ENCODE measurements at places on chromosomes 6 and 20. TPM values are rescaled to one million over a fixed set of nuclear protein-coding genes. Genes with fewer than 3 reads are reported as not detected.

The SRSF12 gene
- 0.14 TPM for polyA plus RNA-seq

The NDRG3 gene
- polyA plus RNA-seq: 29.2 TPM

The SLC25A27 gene
- 3.5 TPM for polyA plus RNA-seq

The LGSN gene
- not detected for polyA plus RNA-seq

The VGLL2 gene
- polyA plus RNA-seq: not detected

The TASP1 gene
- polyA plus RNA-seq: 9.2 TPM

- no peak for DNase-seq
Measured at GRCh38 chr20:40640667-40641066, 48.4 kb downstream of the MAFB start.

- no peak for DNase-seq
Measured at GRCh38 chr6:70423189-70424134, 10.2 kb downstream of the FAM135A start.

GRCh38 chr20:22333885-22334545, 250.4 kb downstream of the FOXA2 start:
- DNase-seq: peak; percentile 40

- DNase-seq: peak; percentile 72
Measured at GRCh38 chr6:45724511-45724910, 291.1 kb downstream of the CLIC5 start.

DNA sequence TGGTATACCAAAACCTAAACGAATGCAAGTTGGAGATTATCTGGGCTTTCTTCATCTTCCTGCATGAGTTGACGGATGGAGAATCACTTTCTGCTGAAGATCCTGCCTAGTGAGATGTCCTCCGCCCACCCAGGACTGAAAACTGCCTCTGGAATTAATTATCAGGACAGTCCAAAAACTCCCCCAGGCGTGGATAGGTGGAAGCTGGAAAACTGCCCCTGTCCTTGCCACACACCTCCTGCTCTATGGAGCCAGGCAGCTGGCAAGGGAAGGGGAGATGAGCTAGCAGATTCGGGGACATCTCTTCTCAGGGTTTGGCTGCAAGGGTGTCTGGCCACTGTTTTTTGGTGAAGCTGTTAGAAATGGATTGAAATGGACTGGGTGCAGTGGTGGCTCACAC, 89.3 kb upstream of the ZNFX1 start:
- no peak for DNase-seq

- peak; percentile 14 for DNase-seq
Measured at GRCh38 chr6:159170999-159171712, 2.0 kb downstream of the FNDC1 start.

GRCh38 chr6:154529957-154530356, 19.5 kb upstream of the CNKSR3 start:
- DNase-seq: no peak

DNA sequence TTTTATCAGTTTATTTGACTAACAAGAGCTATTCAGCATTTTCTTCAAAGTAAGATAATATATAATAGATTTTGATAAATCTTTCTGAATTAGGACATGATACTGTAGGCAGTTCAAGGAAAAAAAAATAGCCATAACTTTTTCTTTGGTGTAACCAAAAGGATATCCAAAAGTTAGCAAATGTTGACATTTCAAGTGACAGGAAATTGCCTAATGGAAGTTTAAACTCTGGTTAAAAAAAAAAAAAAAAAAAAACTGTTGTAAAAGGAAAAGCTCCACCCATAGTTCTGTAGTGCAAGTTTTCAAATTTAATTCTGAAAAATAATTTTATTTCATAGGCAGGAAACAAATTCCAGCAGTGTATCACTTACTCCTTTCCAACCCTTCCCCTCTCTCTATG, 18.8 kb downstream of the HEBP2 start:
- no peak for DNase-seq

GRCh38 chr20:19056909-19057308, 155.5 kb upstream of the SLC24A3 start:
- no peak for DNase-seq

DNA sequence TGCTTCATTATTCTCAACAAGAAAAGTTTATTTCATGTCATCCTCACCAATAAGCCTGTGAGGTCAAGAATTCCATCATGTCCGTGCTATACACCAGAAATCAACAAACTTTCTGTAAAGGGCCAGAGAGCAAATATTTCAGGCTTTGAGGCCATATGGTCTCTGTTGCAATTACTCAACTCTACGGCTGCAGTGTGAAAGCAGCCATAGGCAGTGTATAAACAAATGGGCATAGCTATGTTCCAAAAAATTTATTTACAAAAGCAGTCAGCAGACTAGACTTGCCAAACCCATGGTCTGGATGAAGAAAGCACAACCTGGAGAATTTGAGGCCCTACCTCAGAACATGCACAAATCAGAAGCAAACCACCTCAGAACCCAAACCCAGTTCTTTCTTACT, 118.5 kb downstream of the PCSK2 start:
- DNase-seq: no peak
